ENCODE measurements at places on chromosomes 7 and 10.

- DNase-seq = no peak
These were observed 103.7 kb upstream of the ZMIZ1 start for GRCh38 chr10:78964952-78965633.

DNA sequence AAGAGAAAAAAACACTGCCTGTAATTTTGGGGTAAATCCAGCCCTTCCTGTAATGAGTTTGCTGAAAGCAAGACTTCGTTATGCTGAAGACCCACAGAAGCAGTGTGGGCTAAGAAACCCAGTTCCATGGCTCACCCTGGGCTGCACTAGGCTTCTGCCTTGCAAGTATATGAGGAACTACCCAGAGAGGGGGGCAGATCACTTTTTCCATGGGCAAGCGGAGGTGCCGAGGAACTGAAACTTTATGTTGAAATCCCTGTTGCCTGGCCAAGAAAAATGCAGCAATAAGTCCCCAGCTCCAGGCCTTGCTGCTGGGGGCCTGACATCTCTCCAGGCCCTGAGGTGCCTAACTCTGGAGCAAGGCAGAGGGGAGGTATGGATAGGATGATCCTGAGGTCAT lies 8.5 kb downstream of the RASSF4 start:
- no peak for DNase-seq

- DNase-seq = no peak
These were observed 652 bp downstream of the KAZALD1 start for GRCh38 chr10:101062232-101063049.

DNA sequence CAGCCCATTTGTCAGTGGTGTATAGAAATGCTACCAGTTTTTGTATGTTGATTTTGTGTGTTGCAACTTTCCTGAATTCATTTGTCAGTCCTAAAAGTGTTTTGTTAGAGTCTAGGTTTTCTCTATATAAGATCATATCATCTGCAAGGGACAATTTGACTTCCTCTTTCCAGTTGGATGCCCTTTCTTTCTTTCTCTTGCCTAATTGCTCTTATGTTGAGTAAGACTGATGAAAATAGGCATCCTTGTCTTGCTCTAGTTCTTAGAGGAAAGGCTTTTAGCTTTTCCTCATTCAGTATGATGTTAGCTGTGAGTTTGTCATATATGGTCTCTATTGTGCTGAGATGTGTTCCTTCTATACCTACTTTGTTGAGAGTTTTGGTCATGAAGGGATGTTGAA lies 161.7 kb upstream of the TPK1 start:
- no peak for DNase-seq

GRCh38 chr7:22219036-22219435 lies 137.9 kb downstream of the RAPGEF5 start:
- DNase-seq = no peak

GRCh38 chr7:98869597-98870120 lies at the start of gene TMEM130:
TSS of gene TMEM130 (minus strand) at chr7:98870014. CDS start at chr7:98869861, 153 bp downstream.
- no peak for DNase-seq

GRCh38 chr10:118153287-118153686 lies 106.5 kb upstream of the RAB11FIP2 start:
- no peak for DNase-seq

DNA sequence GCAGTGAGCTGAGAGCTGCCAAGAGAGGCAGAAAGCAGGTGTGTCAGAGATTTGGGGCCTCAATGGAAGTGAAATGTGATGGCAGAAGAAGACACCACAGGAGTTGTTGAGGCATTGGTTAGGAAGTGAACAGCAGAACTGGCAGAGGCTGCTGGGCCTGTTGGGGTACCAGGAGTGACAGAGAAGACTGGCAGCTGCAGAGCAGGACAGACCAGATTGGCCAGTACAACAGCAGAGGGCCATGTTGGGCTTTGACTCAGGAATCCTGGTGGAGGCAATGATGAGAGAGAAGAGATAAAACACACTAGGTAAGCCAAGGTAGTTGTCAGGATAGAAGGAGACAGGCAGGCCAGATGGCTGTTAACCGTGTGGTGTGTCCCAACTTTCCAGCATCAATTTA lies 19.9 kb upstream of the HERPUD2 start:
- DNase-seq = no peak

- no peak for DNase-seq
These were observed 160.8 kb upstream of the PITRM1 start for GRCh38 chr10:3333426-3333825.

DNA sequence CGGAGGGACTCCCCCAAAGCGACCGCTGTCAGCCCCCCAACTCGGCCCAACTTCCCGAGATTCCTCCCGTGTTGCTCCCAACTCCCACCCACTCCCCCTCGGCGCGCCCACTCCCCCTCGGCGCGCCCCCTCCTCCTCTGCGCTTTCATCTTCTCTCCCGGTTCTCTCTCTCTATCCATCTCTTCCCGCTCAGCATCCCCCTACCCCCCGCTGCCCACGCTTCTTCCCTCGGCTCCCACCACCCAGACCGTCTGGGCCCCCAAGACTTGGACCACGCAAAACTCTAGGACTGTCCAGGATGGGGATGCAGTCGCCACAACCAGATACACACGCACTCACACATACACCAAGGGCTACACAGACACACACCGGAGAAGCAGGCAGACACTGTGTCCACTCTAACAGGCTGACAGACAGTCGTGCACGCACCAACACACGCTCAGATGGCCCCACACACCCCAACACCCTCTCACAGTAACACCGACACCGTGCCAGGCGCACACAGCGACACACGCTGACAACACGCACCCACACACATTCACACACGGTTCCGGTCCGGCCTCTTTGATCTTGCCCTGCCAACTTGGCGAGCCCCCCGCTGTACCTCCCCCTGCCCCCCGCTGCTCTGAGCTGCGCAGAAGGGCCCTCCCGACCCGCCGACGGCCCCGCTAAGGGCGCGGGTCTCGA lies 1.1 kb downstream of the GRID1 start:
- no peak for DNase-seq

DNA sequence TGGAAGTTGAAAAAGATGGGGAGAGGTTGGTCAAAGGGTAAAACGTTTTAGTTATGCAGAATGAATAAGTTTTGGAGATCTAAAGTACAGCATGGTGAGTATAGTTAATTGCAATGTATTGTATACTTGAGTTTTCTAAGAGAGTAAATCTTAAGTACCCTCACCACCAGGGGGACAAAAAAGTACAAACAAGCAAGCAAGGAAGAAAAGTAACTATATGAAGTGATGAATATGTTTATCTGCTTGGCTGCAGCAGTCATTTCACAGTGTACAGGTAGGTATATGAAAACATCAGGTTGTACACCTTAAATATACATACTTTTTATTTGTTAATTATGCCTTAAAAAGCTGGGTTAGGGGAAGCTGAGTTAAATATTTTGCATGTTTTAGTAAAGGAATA lies 157.3 kb downstream of the PCLO start:
- no peak for DNase-seq

DNA sequence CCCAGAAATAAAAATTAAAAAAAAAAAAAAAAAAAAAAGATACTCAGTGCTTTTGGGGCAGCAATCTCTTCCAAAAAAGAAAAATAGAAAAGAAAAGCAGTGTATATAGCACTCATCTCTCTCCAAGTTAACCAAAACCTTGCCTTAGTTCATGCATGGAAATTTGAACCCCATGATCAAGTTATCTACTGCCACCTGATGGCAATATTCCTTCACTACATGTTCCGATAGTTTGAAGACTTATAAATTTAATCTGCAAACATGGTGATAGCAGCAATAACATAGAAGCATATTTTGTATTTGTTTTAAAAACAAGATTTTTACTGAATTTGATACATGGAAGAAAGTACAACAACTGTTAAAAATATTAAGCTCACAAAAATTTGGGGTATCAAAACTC lies 48.6 kb upstream of the SLIT1 start:
- no peak for DNase-seq

GRCh38 chr10:75616874-75617478 lies 185.6 kb downstream of the LRMDA start:
- DNase-seq = no peak

DNA sequence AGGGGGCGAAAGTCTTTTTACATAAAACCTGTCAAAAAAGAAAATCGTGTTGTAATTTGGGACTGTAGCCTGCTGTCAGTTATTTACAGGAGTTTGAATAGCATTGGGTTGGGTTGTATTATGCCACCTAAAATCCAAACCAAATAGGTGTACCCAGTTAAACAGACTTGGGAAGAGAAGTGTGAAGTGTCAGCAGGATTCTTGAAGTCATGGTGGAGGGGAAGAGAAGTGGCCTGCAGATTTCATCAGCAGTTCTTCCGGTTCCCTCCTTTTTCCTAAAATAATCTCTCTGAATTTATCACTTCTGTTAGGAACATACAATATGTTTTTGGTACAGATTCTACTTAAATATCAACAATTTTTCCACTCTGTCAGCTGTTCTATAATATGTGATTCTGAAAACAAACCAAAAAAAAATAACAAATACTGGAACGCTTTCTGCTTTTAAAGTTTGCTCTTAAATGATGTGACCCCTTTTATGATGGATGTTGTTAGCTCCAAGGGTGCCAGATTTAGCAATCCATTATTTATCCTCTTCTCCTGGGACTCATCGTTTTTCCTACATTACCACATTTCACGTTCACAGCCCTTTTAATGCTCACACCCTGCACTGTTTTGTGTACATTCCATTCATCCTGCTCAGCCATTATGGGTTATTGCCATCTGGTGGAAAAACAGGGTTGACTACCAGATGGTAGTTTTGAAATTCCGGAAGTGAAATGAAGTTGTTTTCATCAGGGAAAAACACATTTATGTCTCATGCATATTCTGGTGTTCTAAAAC lies 18.7 kb upstream of the ARHGAP12 start:
- DNase-seq = no peak

- DNase-seq = no peak
These were observed 476.9 kb downstream of the TCERG1L start for GRCh38 chr10:130834573-130834972.

GRCh38 chr10:104274762-104275721 lies 6.1 kb downstream of the GSTO2 start:
- no peak for DNase-seq

GRCh38 chr10:91251430-91252056 lies 31.1 kb downstream of the PCGF5 start:
- DNase-seq = peak; percentile 12

GRCh38 chr10:69632516-69633199 lies 2.6 kb downstream of the FAM241B start:
- DNase-seq = no peak
